ENCODE measurements at places on chromosomes 3 and 15.

GRCh38 chr15:41921639-41922038, 27.8 kb upstream of the SPTBN5 start:
- no peak for DNase-seq

GRCh38 chr15:39783244-39783820, 691 bp upstream of the FSIP1 start:
- no peak for DNase-seq

GRCh38 chr15:91603384-91604080, 250.0 kb upstream of the SLCO3A1 start:
- no peak for DNase-seq

GRCh38 chr3:8839607-8840325, 70.4 kb upstream of the OXTR start:
- DNase-seq, result no peak

DNA sequence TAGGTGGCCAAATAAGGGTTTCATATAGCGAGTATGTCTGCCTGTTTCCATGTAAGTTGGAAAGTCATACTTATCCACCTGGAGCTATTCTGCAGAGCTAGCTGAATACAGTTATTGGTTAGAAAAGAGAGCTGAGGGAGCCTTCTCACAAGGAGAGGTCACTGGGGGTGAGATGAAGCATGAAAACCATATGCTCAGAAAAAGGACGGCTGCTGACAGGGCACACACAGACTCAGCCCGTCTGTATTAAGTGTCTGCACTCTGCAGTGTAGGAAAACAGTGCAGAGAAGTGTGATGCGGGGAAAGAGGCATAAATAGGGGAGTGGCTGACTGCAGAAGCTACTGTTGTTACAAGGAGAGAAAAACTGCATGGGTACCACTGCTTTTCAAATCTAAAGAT, 58.2 kb downstream of the C3orf70 start:
- no peak for DNase-seq

GRCh38 chr3:43153216-43154083, 47.6 kb upstream of the POMGNT2 start:
- DNase-seq, result peak; percentile 77
